ENCODE measurements at places on chromosomes 13 and 19.

- DNase-seq, result no peak
Measured at GRCh38 chr19:46552891-46553290, 48.2 kb upstream of the CALM3 start.

- no peak for DNase-seq
Measured at GRCh38 chr19:14731200-14731599, 41.4 kb downstream of the ZNF333 start.

DNA sequence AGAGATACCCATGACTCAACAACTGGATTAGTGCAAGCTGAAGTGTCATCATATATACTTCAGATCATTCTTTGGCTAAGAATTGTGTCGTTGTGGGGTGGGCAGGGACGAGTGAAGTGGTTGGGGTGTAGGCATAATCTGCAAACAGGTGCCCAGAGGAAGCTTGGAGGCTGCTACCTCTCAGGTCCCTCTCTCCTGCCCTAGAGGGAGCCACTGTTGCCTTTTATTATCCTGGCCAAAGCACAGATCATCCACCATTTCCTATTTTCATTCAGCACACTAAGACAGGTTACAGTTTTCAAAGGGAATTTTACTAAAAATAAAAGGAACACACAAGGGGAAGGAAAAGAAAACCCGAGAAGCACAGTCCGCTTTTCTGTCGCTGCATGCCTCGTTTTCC lies 126.6 kb downstream of the HS6ST3 start:
- no peak for DNase-seq

DNA sequence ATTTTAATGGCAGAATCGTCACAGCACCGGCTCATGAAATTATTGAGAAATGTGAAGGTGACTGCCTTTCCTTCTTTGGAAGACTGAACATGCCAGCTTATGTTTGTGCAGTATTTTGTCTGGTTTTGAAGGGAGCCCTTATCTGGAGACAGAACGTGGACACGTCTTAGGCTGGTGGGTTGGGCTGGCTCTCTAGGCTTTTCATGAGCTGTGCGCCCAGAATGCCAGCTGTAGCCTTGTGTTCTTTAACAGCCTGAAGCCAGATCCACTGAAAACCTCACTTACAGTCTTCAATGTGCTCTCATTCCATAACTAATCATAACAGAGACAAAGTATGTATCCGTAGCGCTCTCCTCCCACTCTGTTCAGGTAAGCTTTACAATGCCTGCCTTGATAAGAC lies 184.4 kb upstream of the HTR2A start:
- no peak for DNase-seq

DNA sequence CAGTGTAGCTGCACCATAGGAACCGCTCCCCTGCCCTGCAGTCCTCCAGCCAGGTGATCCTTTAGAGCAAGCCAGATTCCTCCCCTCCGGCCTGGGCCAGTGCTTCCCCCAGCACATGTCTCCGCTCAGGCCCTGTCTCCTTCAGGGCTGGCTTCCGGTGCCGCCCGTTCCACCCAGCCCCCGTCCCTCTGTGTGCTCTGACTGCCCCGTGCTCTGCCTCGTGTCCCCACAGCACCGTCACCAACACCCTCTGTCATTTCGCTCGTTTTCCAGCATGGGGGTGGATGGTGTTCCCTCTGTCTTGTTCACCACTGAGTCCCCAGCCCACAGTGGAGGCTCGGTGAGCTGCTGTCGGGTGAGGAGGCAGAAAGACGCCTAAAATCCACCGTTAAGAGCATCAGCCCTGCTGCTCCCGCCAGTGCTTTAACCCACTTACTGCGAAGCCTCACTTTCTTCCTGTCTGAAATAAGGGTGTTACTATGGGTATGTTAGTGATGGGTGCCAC lies 54.5 kb downstream of the TSSK6 start:
- peak; percentile 74 for DNase-seq

GRCh38 chr19:46601318-46602224 lies at the start of gene CALM3:
Gene CALM3, plus strand, starts transcription at chr19:46601330. Its CDS starts 105 bp downstream, at chr19:46601435.
- DNase-seq, result peak; percentile 60

DNA sequence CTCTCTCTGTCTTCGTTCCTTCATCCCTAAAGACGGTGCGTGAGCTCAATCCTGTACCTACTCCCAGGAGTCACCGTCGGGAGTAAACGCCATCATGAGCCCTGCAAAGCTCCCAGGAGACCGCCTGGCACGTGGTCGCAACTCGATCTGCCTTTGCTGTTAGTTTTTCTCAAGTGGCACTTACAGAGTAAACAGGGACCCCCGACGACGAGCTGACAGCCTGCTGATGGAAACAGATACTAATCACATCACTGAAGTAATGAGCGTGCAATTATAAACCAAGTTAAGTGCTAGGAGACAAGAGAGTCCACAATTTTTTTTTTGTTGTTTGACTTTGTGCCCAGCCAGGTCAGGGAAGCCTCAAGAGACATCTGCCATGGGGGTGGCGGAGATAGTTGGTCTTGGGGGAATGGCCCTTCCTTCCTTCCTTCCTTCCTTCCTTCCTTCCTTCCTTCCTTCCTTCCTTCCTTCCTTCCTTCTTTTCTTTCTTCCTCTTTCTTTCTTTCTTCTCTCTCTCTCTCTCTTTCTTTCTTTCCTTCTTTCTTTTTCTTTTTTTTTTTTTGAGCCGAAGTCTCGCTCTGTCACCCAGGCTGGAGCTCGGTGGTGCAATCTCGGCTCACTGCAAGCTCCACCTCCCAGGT lies 23.6 kb downstream of the CACNG6 start:
- DNase-seq, result no peak
